ENCODE measurements at places on chromosomes 13 and 19.

DNA sequence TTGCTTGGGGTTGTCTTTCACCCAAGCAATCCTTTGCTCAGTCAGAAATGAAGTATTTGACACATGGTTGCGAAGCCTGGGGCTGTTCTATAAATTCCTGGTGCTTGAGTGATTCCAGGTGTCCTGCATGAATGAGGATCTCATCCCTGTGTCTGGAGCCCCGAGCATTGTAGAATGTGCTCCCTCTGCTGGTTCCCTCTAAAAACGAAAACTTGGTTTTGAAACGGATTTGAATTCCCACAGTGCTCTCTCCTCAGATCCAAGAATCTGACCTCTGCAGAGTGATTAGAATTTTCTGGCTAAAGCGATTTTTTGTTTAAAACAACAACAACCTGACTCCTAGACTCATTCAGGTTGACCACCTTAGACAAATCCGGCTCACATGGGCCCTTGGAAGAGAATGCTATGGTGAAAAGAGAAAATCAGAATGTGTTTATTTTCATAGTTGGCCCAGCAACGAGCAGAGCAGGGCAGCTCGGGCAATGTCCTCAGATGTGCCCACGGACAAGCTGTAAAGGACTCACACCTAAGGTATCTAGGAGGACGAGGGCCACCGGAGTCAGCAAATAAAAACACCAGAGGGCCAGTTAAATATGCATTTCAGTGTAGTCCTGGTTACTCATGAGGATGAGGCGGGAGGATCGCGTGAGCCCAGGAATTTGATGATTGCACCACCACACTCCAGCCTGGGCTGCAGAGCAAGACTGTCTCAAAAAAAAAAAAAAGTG is 8.7 kb upstream of the ATP12A start:
- no peak for DNase-seq

DNA sequence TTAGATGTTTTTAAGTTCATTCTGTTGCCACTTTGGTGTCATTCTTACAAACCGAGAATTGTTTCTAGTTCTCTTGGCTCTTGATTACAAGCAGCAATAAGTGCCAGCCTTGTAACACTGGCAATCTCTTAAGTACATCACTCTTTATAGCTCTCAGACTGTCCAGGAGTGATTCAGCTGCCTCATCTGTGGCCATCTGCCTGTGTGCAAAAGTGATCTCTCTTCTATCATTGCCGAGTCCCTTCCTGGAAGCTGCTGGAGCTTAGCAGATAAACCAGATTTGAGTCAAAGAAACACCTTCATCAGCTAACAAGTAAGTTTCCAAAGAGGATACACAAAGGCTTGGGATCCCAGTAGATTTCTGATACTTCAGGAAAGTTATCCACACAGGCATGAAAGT is 23.2 kb downstream of the STOML3 start:
- no peak for DNase-seq

DNA sequence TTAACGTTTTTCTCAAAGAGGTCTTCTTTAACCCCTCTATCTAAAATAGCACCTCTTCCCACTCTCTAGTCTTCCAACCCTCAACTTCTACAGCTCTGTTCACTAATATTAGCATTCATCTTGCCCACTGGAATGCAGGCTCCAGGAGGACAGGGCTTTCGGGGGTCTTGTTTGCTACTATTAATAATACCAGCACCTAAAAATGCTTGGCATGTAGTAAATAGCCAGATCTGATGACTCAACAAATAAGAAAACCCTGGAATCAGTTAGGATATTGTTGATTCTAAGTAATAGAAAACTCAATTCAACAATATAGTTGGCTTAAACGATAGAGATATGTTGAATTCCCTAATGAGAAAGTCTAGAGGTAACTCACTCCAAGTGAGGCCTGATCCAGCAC is 14.2 kb downstream of the DYRK1B start:
- DNase-seq = no peak

- DNase-seq = no peak
These were observed 291.8 kb downstream of the TSHZ3 start for GRCh38 chr19:31057476-31057875.

DNA sequence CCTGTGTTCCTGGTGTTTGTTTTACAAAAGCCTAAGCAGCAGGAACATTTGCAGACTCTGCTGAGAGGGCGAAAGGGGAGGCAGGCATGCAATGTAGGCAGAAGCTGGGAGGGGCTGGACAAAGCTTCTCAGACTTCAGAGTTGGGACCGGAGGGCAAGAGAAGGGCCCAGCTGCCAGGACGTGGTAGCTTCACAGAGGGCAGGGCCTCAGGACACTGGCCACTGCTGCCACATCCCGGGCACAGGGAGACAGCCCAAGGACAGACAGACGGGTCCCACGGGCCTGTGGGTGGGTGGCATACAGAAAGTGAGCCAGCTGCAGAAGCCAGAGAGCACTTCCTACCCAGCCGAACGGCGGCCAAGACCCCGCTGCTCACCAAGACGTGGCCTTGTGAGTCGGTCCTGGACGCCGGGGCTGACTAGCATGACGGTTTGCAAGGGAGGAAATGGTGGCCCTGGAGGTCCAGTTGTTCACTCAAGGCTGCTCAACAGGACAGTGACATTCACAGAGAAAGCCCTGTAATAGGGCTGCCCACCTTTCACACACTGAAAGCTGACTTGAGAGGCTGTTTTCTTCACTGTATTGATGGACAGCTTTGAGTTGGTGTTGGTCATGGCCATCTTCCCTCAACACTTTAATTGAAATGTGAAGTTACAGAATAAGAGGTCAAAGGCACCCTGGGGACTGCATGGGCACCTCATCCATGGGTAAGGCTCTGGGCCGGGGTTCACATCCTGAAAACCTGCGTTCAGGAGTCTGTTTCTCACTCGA is 23.7 kb upstream of the TFDP1 start:
- DNase-seq = no peak

GRCh38 chr13:112368883-112369282 is 7.3 kb upstream of the SPACA7 start:
- DNase-seq = no peak

DNA sequence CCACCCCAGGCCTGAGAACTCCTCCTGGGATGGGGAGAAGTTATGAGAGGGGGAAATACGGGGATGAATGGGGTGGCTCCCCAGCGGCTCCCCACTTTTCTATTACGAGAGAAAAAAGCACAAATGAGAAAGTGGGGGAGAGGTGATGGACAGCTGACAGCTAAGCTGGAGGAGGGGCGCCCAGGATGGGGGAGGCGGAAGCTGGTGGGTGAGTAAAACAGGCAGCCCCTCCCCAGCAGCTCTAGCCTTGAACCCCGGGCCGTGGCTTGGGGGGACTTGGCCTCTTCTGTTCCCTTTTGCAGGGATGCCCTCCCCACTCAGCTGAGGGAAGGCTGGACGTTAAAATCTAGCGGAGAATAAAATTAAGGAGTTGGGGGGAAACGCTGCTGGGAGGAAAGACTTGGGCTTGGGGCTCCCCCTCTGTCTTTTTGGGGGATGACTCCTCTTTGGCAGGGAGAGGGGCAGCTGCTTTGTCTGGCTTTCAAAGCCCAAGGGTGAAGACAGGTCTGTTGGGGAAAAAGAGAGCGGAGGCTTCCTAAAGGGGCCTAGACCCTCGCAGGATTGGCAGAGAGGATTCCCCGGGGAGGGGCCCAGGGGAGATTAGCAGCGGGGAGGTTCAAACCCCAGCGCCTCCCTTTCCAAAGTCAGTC is 1.4 kb upstream of the SAMD1 start:
- no peak for DNase-seq

DNA sequence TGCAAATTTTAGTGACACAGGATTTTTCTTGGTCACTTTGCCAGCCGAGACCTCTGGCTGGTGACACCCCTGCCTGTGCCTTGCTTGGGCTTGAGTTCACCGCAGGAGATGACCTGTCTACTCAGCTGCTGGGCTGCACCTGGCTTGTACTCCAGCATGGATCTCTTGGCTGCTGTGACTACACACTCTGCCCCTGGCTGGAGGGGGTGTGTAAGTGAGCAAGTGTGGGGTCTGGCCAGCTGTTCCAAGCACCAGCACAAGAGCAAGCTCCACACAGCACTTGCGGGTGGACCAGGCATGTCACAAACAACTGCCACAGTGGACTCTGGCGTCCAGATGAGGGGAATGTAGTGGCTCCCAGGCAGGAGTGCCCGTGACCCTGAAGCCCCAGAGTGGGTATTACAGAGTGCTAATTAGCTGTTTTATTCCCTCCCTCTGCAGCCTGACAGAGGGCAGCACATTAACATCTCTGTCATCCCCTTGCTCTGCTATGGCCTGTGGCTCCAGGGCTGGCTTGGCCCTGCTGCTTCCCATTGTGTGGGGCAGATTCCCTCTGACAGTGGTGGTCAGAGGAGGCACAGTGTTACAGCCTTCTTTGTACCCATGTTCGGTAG is 1387.2 kb downstream of the OLFM4 start:
- DNase-seq = no peak

DNA sequence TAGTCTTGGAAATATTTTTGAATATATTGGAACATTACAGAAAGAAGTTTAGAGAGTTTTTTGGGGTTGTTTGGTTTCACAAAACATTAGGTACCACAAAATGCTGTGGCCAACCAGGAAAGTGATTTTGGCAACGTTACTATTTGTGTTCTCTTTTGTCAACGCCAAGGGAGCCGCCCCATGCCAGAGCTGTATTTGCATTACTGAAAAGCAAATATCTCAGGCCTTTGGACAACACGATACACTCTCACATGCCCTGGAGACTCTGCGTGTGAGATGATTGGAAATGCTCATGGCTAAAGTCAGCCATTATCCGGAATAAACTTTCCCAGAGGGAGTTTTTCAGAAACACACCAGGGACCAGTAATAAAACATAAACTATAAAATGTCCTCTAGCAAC is 324.6 kb downstream of the SHISA2 start:
- DNase-seq = no peak

GRCh38 chr19:58387338-58388174 is 487 bp downstream of the RPS5 start:
- no peak for DNase-seq

- DNase-seq = no peak
These were observed 122.0 kb upstream of the FNDC3A start for GRCh38 chr13:48853728-48854102.

DNA sequence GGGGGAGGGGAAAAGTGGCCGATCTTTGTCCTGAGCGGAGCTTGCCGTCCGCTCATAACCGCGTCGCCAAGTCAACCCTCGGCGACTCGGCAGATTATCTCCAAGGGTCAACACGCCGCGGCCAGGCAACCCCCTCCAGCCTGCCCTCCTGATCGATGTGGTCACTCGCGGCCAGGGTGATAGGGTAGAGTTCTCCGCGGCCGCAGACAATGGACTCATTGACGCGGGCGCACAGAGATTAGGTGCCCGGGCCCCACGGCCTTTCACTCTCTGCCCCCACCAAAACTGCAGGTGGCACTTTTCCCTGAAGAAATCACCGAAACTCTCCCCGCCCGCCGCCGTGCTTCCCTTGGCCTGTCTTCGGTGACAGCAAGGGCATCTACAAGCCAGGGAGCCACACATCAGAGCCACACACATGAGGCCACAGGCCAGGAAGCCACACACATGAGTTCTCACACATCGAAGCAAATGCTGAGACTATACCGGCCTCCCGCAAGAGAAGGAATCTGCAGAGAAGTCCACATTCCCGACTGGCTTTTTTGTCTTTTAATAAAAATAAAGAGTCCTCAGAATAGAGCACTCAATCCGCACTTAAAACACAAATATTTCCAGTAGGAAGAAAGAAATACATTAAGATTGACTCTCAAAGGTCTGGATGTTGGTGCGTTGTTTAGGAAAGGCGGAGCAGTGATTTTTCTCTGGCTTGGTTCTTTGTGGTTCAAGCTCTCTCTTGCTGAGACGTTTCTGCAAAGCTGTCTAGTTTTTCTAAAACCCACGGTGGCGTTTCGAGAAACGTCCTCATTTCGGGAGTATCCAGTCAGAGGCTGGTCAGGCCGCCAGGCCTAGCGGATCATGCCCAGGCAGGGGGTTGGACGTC is 1.5 kb upstream of the PDX1 start:
- no peak for DNase-seq

DNA sequence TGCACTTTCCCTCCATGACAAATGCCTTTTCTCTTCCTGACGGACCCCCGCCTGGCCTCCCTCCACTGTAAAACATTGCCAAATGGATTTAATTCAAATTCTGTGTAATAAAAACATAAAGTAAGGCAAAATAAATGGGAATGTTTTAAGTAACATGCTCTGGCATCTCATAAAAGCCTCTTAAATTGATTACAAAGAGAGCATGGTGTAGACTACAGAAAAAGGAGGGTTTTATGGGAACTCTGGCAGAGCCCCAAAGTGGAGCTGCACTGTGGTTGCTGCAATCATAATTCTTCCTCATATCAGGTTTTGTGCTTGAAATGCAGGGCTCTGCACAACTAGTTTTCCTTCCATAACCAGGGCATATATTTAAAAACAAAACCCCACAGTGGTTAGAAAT is 44.3 kb upstream of the SIAH3 start:
- no peak for DNase-seq

GRCh38 chr13:47457626-47458025 is 543.4 kb downstream of the SUCLA2 start:
- no peak for DNase-seq

DNA sequence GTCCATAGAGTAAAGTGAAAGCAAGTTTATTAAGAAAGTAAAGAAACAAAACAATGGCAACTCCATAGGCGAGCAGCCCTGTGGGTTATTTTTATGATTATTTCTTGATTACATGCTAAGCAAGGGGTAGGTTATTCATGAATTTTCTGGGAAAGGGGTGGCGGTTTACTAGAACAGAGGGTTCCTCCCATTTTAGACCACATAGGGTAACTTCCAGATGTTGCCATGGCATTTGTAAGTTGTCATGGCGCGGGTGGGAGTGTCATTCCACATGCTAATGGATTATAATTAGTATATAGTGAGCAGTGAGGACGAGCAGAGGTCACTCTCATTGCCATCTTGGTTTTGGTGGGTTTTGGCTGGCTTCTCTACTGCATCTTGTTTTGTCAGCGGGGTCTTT is 8.4 kb upstream of the DCUN1D2 start:
- DNase-seq = no peak

- DNase-seq = no peak
These were observed 152.9 kb downstream of the EFNB2 start for GRCh38 chr13:106382534-106382933.

- DNase-seq = no peak
These were observed 26.9 kb upstream of the SOX21 start for GRCh38 chr13:94739235-94739634.

GRCh38 chr13:40694426-40694825 is 28.0 kb upstream of the FOXO1 start:
- no peak for DNase-seq

DNA sequence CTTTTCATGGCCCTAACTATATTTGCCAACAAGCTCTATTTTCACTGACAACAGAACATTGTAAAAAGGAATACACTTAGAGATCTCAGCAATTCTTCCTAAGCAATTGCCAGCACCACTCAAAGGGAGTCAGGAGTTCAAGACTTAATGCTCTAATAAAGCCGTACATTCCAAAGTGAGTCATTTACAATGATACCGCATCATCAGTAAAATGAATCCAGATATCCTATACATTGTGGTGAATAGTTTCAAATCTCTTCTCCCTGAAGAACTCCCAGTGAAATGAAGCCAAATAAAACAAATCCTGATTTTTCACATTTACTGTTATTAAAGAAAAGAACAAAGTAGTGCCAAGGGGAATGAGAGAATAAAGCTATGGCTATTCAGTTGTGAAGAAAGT is 2898.7 kb upstream of the PCDH20 start:
- no peak for DNase-seq

GRCh38 chr19:13420780-13421179 is 85.5 kb downstream of the CACNA1A start:
- no peak for DNase-seq

GRCh38 chr13:25151626-25152195 is 20.4 kb downstream of the AMER2 start:
- no peak for DNase-seq

Measured in stimulated activated CD4-positive, alpha-beta T cell treated with anti-CD3 and anti-CD28 coated beads, Interleukin-15, amount 100 ng/mL, for 1 hour (primary cell).